NCI-H187 treated with DMSO at 0.1 percent for 48 hours (cell line): ENCODE measurements at places on chromosomes 11 and 22.

GRCh38 chr11:116582571-116582970 lies 190.2 kb downstream of the BUD13 start:
- no peak for DNase-seq

DNA sequence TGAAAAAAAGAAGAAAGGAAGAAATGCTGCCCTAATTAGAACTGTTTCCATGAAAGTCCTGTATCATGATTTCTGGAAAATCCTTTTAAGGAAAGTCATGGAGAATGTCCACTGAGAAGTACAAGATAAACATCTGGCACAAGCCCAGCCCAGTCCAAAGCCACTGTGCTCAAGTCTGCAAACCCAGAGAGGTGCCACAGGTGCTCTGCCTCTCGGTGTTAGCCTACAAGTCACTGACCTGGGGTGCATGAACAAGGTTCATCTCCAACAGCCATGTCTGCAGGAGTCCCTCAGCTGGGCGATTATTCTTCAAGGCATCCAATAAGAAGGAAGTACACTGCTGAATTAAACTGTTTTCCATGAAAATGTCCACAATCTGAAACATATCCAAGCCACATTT lies 51.1 kb upstream of the SLC25A1 start:
- DNase-seq, result no peak

- no peak for DNase-seq
These were observed 678 bp upstream of the RANGAP1 start for GRCh38 chr22:41286639-41287091.

GRCh38 chr11:38330578-38330977 lies 1732.5 kb upstream of the RAG2 start:
- no peak for DNase-seq

DNA sequence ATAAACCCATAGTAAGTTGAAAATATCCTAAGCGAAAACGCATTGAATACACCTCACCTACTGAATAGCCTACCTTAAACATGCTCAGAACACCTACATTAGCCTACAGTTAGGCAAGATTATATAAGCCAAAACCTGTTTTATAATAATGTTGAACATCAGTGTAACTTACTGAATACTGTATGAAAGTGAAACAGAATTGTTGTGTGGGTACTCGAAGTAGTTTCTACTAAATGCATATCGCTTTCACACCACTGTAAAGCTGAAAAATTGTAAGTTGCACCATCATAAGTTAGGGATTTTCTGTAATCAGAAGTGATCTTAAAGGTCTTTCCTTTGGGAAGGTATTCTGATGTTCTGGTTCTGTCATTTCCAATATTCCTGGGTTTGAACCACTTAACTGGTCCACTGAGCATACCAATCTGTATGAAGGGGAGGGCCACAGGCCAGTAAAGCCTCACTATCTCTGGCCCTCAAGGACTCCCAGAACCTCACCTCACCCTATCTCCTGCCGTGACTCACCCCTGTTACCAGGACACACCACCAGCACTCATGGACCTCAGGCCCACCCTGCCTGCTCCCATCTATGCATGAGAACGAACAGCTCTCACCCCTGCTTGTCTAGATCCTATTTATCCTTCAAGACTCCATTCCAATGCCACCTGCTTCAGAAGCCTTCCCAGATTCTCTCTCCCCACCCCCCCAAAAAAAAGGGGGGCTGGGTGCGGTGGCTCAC lies 70.0 kb downstream of the NAT10 start:
- DNase-seq, result no peak

DNA sequence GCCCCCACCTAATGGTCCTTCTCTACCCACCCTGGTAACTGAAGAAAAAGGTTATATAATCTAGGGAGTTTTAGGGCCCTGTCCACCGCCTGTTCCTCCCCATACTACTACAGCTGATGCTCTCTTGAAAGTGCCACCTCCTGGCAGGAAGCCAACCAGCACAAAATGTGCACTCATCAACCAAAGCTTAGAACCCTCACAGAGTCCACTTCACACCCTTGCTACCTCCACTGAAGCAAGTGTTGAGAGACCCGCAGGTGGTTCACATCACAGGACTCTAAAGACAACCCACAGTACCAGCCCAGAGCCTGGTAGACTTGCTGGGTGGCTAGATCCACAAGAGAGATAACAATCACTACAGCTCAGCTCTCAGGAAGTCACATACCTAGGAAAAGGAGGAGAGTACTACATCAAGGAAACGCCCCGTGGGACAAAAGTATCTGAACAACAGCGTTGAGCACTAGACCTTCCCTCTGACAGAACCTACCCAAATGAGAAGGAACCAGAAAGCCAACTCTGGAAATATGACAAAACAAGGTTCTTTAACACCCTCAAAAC lies 17.5 kb upstream of the OR10W1 start:
- no peak for DNase-seq

DNA sequence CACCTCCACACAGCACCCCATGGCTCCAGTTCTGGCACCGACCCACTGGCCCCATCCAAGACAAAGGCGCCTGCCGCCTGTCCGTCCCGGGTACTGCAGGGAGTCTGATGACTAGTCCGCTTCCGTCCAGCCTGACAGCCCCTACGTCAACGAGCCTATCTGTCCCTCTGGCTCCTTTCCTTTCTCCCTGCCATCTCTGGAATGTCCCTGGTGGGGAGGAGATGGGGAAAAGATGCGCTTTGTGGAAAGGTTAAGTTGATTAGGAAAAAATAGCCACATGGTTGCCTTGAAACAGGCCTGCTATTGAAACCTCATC lies 10.4 kb downstream of the PDGFB start:
- no peak for DNase-seq

DNA sequence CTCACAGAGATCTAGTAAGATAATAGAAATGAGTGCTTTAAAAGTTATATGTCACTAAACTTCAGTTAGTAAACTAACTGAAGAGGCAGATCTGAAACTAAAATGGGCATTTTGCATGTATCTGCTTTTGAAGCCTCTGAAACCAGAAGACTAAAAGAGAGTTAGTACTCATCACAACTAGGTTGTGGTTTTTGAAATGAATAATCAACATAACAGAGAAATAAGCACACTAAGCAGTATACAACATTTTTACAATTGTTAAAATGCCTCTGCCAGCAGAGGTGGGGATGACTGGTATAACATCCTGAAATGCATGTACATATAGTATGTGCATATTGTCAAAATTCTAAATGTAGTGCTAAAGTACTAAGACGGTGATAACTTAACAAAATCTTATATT lies 564.5 kb downstream of the DLG2 start:
- DNase-seq, result no peak

DNA sequence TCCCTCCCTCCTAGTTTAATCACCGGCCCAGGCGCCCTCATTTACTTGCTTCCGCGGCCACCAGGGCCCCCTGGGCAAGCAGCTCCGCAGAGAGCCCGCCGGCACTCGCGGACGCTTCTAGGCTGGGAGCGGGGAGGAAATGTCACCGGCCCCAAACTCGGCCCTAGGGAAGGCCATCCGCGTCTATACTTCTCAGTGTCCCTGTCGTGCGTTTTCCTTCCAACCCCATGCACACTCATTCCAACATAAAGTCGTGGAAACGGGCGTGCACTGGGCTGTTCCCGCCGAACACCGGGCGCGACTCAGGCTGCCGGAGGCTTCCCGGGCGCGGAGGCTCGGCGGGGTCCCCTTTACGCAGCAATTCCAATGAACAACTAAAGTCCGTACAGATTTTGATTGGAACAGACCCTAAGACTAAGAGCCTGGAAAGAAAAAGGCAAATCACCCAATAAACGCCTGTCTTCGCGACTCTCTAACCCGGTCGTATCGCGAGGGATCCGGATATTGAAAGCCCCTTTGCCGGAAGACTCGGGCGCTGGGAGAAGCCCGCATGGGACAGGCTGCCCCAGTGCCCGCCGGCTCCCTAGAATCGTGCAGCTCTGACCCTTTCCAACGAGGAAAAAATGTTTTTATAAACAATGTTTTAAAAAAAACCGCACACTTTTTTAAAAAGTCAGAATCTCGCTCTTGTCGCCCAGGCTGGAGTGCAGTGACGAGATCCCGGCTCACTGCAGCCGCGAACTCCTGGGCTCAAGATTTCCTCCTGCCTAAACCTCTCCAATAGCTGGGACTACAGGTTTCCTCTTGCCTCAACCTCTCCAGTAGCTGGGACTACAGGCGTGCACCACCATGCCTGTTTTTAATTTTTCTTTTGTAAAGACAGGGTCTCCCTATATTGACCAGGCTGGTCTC lies 1.3 kb upstream of the BARX2 start:
- no peak for DNase-seq

- no peak for DNase-seq
These were observed at the start of gene LDHAL6A for GRCh38 chr11:18455686-18456372. Gene LDHAL6A, plus strand, starts transcription at chr11:18455856. Its CDS starts 825 bp downstream, at chr11:18456681.

DNA sequence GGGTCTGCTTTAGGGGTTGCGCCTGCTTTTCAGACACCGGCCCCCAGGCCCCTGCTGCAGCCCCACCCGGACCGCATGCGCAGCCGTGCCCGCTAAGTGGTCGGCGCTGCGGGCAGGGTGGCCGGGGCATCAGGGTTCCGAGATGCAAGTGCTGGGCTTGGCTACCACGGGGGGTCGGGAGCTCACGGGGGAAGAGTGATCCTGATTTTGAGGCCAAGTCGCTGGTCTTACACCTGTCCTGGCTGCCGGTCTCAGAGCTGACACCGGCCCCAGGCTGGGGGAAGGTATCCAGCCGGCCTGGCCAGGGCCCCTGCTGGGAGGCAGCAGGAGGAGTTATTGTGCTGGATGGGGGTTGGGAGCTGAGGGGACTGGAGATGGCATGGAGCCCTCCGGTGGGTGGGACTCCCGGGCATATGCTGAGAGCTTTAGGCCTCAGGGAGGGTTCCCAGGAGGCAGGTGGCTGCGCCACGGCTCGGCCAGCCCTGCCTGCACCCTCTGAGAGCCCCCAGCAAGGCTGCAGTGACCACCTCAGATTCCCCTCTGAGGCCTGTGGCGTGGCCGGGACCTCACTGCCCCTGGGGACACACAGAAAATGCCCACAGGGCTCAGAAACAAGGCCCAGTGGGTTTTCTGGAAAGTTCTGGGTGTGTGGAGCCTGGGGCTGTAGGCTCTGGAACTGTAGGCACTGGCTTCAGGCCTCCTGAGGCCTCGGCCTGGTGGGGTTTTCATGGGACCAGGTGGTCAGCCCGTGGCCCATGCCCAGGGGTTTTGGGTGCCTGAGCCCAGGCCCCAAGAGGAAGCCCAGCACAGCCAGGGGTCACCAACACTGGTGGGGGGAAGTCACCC lies 4.4 kb upstream of the MUC5AC start:
- no peak for DNase-seq

- DNase-seq, result no peak
These were observed 51.6 kb downstream of the CYTH4 start for GRCh38 chr22:37333724-37334460.

GRCh38 chr11:45560155-45560912 lies 105.1 kb downstream of the CHST1 start:
- no peak for DNase-seq

GRCh38 chr11:12402025-12402424 lies 24.7 kb downstream of the PARVA start:
- DNase-seq, result no peak

GRCh38 chr11:78752494-78752893 lies 177.8 kb upstream of the NARS2 start:
- no peak for DNase-seq

GRCh38 chr11:12716816-12717215 lies 42.6 kb downstream of the TEAD1 start:
- DNase-seq, result no peak

GRCh38 chr11:35343033-35343598 lies 76.2 kb downstream of the SLC1A2 start:
- no peak for DNase-seq

DNA sequence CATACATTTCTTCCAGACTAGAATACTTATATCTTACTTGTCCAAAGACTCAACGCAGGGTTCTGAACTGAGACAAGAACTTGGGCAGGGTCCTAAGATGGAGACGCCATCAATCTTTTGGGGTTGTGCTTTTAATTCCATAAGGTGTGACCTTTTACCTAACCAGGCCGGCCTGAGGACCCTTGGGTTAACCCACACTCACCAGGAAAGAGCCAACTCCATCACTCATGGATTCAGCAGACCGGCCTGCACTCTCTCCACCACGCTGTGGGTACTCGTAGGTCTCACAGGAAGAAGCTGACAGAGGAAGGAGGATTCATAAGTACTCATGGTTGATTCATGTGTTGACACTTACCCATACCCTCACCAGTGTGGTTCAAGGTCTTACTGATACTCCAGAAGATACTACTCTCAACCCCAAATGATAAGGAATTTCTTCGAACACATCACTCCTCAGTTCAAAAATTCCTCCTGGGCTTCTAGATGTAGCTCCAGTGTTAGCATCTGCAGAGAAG lies 36.2 kb downstream of the USP35 start:
- DNase-seq, result no peak

DNA sequence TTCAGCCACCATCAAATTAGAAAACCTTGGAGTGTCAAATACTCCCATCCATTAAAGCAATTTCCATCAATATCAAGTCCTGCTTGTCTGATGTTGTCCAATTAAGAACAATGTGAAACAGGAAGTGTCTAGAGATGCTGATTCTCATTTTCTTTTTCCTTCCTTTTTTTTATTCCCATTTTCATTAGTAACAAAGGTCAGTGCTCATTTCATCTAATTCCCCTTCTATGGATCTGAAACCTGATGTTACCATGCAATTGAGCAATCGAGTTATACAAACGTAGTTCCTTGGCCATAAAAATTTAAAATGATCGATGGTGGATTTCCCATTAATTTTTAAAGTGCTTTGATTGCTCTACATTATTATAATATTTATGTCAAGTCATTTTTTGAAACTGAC lies 330.6 kb upstream of the ZC3H12C start:
- no peak for DNase-seq

- DNase-seq, result no peak
These were observed 10.1 kb downstream of the POLR3H start for GRCh38 chr22:41534219-41534618.

GRCh38 chr22:37284805-37285355 lies 2.6 kb downstream of the CYTH4 start:
- DNase-seq, result no peak

- DNase-seq, result no peak
These were observed 62.7 kb upstream of the AMOTL1 start for GRCh38 chr11:94705419-94705818.

DNA sequence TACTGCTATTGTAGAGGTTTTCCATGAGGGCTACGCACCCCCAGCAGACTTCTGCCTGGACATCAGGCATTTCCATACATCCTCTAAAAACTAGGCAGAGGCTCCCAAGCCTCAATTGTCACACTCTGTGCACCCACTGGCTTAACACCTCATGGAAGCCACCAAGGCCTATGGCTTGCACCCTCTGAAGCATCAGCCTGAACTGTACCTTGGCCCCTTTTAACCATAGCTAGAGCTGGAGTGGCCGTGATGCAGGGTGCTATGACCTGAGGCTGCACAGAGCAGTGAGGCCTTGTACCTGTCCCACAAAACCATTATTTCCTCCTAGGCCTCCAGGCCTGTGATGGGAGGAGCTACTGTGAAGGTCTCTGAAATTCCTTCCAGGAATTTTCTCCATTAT lies 33.9 kb downstream of the AAMDC start:
- no peak for DNase-seq

GRCh38 chr11:65915821-65916251 lies 3.0 kb downstream of the C11orf68 start:
- no peak for DNase-seq

DNA sequence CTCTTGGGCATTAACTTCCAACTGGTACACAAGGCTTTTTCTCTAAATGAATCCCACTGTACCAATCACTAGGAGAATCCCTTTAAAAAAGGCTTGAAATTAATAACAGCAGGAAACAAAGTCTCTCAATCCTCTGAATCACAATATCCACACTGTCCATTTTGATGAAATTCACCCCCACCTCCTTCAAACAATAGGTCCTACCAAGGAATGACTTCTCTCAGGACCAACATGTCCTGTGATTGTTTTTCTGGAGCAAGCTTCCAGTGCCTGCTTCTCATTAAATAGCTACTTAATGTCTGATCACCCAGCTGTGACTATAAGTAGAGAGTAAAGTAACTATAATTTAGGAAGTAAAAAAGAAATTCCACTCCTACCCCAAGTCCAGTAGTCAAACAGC lies 13.1 kb downstream of the NUMA1 start:
- no peak for DNase-seq
